ENCODE measurements at places on chromosomes 5 and 9.

GRCh38 chr9:135690836-135691570 is 8.3 kb downstream of the SOHLH1 start:
- no peak for DNase-seq

DNA sequence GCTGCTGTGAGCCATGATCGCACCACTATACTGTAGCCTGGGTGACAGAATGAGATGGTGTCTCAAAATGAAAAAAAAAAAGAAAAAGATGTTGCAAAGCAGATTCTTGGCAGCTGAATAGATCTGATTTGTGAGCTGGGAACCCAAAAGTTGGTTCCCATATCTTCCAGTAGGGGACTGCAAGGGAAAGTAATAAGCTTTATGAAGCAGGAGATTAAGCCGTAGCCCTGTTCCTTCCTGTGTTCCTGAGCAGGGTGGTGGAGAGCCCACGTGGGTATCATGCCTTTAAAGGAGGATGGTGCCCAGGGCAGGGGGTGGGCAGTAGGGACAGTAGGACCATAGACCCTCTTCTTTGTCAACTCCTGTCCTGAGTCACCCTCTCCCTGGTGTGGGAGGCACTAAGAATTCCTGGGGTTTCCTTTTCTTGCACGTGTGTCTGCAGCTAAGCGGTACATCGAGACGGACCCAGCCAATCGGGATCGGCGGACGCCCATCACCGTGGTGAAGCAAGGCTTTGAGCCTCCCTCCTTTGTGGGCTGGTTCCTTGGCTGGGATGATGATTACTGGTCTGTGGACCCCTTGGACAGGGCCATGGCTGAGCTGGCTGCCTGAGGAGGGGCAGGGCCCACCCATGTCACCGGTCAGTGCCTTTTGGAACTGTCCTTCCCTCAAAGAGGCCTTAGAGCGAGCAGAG is 37.9 kb downstream of the STOM start:
- peak; percentile 67 for DNase-seq

GRCh38 chr9:76912636-76913275 is 6.8 kb upstream of the PRUNE2 start:
- DNase-seq = peak; percentile 60

DNA sequence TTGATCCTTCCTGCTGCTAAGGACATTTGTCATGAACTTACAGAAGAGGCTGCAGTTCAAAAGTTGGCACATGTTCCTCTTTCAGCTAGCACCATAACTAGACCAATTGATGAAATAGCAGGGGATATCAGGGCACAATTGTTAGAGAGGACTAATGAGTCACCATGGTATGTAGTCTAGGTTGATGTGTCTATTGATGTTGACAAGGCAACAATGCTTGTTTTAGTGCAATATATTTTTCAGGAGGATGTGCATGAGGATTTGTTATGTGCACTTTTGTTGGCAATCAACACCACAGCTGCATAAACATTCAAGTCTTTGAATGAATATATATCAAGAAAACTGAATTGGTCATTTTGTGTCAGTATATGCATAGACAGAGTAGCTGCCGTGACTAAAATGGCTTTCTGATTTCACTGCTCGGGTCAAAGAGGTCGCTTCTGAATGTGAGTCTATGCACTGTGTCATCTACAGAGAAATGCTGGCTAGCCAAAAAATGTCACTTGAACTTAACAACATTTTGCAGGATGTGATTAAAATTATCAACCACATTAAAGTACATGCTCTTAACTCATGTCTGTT is 68.0 kb downstream of the FGF10 start:
- DNase-seq = no peak

- no peak for DNase-seq
These were observed 35.1 kb downstream of the GAS1 start for GRCh38 chr9:86912210-86912609.

GRCh38 chr9:137828527-137829259 is 48.9 kb upstream of the CACNA1B start:
- peak; percentile 28 for DNase-seq

DNA sequence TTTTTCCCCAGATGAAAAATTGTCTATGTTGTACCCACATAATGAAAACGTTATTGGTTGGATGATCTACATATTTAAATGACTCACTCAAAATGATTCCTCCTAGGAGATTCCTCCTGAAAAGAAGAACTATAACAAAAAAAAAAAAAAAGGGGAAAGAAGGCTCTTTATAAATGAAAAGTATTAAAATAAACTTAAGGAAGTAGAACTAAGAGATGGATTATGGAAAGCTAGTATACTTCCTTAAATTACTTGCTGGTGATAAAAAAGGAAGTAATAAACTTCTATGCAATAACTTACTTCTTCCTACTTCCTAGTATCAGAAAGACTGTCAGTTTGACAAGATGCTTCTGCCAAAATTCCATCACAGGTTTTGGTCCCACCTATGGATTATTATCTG is 1087.7 kb downstream of the CDH12 start:
- DNase-seq = no peak

GRCh38 chr9:98182889-98183599 is 9.4 kb downstream of the CORO2A start:
- no peak for DNase-seq

DNA sequence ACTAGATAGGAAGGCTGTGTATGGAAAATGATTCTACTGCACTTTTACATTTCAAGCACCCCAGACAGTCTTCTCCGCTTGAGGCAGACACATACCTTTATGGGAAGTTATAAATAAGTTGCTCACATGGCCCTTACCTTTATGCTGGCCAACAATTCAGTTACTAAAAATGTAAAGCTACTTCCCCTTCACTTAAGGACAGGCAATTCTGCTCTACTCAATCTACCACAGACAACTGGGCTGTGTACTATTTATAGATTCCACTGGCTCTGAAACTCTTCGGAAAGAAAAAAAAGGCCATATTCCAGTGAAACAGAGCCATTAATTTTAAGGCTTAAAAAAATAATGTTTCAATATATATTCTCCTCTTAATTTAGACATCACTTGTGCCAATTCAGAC is 59.4 kb downstream of the ELAVL2 start:
- DNase-seq = no peak

GRCh38 chr9:2396622-2397285 is 224.8 kb upstream of the VLDLR start:
- no peak for DNase-seq

DNA sequence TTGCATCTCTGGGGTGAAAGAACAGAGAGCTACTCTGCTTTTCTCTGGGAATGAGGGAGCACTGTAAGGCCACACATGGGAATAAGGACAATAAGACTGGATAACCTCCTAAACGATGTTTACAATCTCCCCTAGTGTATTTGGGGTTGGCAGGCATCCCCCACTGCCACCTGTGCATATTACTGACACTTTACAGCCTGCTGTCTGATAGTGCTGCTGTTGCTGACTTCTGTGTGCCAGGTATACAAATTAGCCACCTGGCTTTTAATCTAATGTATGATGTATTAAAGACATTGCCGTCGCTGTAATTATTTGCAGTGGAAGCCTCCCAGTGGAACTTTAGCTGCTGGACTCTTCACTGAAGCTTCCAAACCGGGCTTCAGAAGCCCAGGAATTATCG is 4.4 kb upstream of the SHISAL2B start:
- no peak for DNase-seq

- DNase-seq = peak; percentile 25
These were observed 136.8 kb upstream of the ADRA1B start for GRCh38 chr5:159779481-159779880.

- DNase-seq = peak; percentile 95
These were observed 1.5 kb downstream of the ASS1 start for GRCh38 chr9:130446101-130446861.

DNA sequence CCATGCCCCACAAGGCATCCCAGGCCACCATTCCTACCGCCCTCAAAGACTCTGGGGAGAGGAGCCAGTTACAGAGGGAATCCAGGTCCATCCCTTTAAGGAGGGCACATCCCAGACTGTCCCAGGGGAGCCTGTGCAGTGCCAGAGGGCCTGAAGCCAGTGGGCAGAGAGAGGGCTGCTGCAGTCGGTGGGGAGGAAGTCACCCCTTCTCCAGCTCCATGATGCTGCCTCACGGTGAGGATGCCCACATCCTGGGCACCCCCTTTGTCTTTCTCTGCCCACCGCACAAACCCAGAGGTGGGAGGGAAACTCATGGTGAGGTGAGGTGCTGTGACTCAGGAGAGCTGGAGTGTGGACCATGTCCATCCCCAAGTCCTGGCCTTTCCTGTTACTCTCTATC is 26.2 kb upstream of the ANKRD33B start:
- DNase-seq = no peak

DNA sequence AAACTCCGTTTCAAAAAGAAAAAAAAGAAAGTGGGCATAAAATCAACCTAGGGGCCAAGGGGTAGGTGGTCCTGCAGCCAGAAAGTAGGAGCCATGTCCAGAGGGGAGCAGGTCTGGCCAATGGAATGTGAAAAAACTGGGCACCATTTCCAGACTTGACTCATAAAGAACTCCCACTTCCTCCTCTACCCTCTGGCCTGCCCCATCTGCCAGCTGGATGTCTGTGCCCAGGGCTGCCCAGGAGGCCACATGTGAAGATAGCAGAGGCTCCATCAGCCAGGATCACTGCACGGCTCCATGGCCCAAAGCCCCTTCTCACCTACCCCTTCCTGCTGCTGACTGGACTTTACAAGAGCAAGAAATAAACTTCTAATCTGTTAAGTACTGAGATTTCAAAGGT is 42.1 kb upstream of the EEIG1 start:
- DNase-seq = peak; percentile 28

- DNase-seq = peak; percentile 64
These were observed at the start of gene ADAMTSL1 for GRCh38 chr9:18473652-18474279. Gene ADAMTSL1 (plus strand): TSS chr9:18474153. CDS start chr9:18474233, 80 bp downstream.

GRCh38 chr9:20111173-20111843 is 322.5 kb upstream of the SLC24A2 start:
- DNase-seq = no peak

DNA sequence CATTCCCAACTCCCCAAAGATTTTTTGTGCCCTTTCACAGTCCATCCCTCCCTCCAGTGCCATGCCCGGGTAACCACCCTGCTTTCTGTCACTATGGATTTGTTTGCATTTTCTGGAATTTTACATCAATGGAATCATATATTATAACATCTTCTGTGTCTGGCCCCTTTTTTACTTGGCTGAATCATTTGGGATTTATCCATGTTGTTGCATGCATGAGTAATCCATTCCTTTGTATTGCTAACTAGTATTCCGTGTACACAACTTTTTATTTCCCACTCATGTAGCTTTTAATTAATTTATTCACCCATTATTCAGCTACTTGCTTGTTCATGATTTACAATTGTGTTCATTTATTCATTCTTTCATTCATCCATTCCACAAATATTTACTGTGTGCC is 94.1 kb downstream of the FGF18 start:
- no peak for DNase-seq

DNA sequence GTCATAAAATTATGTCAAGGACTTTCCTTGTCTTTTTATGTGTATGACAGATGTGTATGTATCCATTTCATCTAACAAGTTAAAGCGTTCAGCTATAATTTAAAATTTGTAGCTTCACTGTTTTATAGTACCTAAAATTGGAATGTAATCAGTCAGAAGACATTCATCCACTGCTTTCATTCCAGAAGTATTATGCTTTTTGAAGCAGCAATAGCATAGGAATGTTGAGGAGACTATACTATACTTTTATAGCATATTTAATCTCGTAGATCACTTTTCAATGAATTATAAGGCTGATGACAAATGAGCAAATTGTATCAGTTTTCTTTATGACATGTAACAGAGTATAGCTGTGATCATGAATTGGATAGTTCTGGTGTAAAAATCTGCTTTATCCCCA is 6.9 kb downstream of the PCDHGA12 start:
- no peak for DNase-seq

DNA sequence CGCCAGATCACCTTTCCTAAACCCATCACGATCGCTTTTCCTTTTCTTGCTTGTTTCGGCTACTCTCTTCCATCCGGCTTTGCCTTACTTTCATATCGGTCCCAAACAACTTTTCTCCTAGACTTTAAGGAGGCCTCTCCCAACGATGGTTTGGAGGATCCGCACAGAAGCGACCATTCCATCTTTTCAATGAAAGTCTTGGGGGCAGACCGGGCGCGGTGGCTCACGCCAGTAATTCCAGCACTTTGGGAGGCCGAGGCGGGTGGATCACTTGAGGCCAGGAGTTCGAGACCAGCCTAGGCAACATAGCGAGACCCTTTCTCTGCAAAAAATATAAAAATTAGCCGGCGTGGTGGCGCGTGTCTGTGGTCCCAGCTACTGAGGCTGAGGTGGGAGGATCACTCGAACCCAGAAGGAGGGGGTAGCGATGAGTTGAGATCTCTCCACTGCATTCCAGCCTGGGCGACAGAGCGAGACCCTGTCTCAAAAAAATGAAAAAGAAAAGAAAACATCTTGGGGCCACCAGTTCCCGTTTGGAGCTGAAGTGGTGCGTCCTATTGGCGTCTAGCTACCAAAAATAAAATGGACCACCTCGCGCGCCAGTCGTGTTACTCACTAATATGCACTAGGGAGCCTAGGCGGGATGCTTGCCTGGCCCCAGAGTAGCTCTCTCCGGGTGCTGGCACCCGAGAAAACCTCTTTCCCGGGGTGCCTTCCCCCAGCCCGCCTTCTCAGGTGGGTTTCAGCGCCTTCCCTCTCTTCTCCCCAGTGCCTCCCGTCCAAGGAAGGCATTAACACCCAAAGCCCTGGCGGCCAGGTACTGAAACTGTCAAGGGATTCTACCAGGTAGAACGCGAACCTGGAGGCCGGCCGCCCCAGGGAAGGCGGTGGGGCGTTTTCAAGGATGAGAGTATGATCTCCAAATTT is 800 bp upstream of the AP3B1 start:
- peak; percentile 30 for DNase-seq

DNA sequence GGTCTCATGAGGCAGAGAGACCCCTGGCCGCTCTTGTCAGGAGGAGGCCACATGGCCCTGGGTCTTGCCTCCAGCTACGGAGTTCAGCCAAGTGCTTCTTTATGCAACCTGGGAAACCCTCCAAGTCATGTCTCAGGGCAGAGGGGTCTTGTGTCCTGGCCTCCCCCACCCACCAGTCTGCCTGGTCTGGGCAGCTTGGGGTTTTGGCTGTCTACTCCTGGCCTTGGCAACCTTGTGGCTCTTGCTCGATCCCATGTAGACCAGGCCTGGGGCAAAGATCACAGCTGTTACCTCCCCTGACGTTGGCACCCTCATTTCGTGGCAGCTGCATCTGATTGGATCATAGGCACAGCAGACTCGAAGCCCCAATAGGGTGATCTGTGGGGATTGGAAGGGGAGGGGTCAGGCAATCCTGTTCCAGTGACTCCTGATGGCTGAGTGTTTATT is 28.4 kb downstream of the JADE2 start:
- DNase-seq = no peak

- no peak for DNase-seq
These were observed 34.4 kb upstream of the KCNIP1 start for GRCh38 chr5:170469414-170469813.

- no peak for DNase-seq
These were observed 1.9 kb downstream of the KDM3B start for GRCh38 chr5:138354387-138354786.

GRCh38 chr5:141948812-141949211 is 9.2 kb downstream of the PCDH12 start:
- no peak for DNase-seq

GRCh38 chr9:117060963-117061362 is 353.9 kb downstream of the ASTN2 start:
- no peak for DNase-seq

GRCh38 chr5:31415009-31415923 is 116.6 kb downstream of the DROSHA start:
- DNase-seq = peak; percentile 18

GRCh38 chr5:111670826-111671492 is 86.0 kb downstream of the NREP start:
- no peak for DNase-seq
